ENCODE measurements at places on chromosomes 1 and 21.

DNA sequence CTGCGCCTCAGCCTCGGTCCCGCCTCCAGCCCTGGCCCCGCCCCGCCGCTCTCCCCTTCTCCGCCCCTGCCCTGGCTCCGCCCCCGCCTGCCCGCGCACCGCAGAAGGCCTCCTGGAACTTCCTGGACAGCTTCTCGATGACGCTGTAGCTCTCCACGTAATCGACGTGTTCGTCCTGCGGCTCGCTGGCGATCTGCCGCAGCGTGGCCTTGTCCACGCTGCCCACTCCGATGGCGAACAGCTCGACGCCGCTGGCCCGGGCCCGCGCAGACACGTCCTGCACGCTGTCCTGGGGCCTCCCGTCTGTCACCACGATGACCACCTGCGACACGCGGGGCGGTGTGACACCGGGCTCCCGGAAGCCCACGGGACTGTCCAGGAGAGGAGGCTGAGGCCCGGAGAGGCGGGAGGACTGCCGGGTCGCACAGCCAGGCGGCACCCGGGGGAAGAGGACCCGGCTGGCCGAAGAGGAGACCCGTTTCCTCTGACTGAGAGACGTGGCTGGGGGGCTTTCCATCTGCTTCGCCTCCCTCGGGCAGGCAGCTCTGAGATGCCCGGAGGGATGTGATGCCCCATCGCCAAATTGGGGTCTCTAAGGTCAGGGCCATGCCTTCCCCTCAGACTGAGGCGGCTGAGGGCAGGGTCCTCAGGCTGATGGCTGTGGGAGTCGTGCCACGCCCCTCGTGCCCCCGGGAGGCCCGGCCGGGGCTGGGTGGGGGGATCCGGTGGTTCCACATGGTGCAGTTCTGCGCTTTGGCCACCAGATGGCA, 4.6 kb downstream of the MATN1 start:
- DNase-seq = peak; percentile 76

DNA sequence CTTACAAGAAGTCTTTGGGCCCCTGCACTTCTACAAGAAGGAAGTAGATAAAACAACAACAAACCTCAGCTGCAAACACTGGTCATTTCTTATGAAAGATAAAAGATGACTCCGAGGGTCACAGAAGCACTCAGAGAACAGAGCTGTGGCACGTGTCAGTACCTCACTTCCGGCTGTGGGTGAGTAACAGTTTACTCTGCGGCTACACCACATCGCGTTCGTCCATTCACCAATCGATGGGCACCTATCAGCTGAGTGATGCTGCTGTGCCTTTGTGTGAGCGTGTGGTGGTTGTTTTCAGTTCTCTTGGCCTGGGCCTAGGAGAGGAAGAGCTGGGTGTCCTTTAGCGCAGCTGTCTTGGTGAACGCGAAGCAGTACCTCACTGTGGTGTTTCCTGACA, 49.9 kb downstream of the COL6A1 start:
- DNase-seq = no peak

DNA sequence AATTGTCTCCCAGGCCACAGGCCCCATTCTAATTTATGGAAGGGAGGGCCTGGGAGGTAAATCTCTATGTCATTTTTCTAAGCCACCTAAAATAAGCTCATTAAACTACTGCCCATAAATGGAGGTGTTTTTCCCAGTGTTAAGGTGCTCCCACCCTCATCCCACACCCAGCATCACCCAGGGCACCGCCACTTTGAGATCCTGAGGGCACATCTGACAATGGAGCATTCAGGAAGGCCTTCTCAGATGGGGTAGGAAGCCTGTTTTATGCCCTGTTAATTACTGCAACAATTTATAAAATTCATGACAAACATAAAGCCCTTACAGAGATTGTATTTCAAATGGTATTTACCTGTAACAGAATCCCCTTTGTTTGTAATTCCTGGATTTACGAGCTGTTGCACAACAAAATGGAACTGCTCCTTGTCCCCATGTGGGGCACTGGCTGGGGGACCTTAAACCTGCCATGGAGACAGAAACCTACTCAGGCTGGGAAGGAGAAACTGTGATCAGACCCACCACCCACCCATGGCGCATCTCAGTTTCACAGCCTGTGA, 319.5 kb upstream of the USP24 start:
- DNase-seq = no peak

DNA sequence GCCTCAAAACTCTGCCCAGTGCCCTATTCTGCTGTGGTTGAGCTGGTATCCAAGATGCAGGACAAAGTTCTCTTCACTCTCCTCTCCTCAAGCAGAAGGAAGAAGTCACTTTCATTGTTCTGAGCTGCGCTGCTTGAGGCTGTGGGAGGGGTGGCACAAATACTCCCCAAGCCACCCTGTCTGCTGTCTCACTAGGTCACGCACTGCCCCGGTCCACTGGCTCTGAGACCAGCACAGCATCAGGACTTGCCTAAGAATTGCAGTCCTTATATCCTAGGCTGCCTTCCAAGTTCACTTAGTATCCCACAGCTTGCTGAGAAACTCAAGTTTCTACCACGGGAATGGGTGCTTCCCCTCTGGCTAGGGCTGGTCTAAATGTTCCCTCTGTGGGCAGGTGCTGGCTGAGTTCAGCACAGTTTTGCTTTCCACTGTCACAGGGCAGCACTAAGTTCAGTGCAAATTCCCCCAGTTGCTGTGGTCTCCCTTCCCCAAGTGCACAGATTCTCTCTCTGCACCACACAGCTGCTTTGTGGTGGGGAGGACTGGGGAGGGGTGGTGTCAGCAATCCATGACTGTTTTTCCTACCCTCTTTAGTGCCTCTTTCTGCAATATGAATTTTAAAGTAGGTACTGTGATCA, 32.4 kb downstream of the SLC9C2 start:
- DNase-seq = no peak

GRCh38 chr1:150536836-150537731, 12.1 kb upstream of the ADAMTSL4 start:
- no peak for DNase-seq

- DNase-seq = no peak
These were observed 6.7 kb upstream of the VSIG8 start for GRCh38 chr1:159869173-159869572.

- DNase-seq = no peak
These were observed 13.6 kb downstream of the INSRR start for GRCh38 chr1:156845055-156845952.

DNA sequence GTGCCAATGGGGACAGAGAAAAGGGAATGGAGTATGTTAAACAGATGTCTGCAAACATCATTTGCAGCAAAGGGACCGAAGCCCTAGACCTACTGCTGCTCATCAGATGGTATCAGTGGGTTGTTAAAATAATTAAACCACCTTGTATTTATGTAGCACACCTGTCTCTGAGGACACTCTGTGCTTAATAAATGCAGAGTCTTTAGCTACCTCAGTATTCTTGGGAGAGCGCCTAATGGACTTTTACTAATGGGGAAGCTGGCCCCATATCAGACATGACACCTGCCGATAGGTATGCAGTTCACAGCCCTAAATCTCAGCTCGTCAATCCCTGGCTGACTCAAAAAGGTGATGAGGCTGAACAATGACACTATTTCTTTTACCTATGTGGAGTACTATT, 54.4 kb downstream of the SYT6 start:
- DNase-seq = no peak

- DNase-seq = no peak
These were observed 39.9 kb downstream of the PEX14 start for GRCh38 chr1:10514490-10515235.

DNA sequence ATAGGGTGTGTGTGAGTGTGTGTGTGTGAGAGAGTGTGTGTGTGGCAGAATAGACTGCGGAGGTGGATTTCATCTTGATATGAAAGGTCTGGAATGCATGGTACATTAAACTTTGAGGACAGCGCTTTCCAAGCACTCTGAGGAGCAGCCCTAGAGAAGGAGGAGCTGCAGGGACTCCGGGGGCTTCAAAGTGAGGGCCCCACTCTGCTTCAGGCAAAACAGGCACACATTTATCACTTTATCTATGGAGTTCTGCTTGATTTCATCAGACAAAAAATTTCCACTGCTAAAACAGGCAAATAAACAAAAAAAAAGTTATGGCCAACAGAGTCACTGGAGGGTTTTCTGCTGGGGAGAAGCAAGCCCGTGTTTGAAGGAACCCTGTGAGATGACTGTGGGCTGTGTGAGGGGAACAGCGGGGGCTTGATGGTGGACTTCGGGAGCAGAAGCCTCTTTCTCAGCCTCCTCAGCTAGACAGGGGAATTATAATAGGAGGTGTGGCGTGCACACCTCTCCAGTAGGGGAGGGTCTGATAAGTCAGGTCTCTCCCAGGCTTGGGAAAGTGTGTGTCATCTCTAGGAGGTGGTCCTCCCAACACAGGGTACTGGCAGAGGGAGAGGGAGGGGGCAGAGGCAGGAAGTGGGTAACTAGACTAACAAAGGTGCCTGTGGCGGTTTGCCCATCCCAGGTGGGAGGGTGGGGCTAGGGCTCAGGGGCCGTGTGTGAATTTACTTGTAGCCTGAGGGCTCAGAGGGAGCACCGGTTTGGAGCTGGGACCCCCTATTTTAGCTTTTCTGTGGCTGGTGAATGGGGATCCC, 18.3 kb upstream of the HDAC1 start:
- no peak for DNase-seq

GRCh38 chr1:86207323-86207722, 50.8 kb upstream of the COL24A1 start:
- no peak for DNase-seq
